ENCODE measurements at places on chromosomes 4 and X. TPM values are rescaled to one million over a fixed set of nuclear protein-coding genes. Genes with fewer than 3 reads are reported as not detected.

- no peak for DNase-seq
These were observed 41.7 kb upstream of the CDKN2AIP start for GRCh38 chr4:183402771-183403170.

DNA sequence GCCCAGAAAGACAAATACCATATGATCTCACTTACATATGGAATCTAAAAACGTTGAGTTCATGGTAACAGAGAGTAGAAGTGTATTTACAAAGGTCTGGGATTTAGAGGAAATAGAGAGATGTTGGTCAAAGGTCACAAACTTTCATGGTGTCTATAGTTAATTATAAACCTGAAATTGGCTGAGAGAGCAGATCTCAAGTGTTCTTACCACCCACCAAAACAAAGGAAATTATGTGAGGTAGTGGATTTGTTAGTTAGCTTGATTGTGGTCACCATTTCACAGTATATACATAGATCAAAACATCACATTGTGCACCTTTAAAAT, 186.8 kb downstream of the NWD2 start:
- DNase-seq: no peak

GRCh38 chr4:122341886-122342285, 36.9 kb upstream of the ADAD1 start:
- no peak for DNase-seq

- no peak for DNase-seq
These were observed 67.3 kb upstream of the IL13RA1 start for GRCh38 chrX:118660085-118660484.

DNA sequence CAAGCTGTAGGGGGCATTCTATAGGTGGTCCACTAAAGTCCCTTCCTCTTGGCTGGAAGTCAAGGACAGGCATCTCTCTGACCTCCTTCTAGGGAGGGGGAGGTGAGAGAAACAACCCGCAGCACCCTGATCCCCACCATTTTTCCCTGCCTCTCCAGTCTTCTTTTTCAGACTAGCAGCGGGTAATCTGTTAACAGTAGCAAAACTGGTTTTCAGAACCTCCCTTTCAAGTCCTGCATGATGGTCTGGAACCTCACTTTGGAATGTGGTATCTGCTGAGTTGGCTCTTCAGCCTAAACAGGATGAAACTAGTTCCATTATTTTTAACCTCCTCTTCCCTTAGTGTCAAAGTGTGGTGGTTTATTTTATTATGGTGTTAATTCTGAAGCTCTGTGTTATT, 196.0 kb downstream of the NWD2 start:
- no peak for DNase-seq

The ARHGAP36 gene
- 0.10 TPM for polyA plus RNA-seq

The SH2D1A gene
- polyA plus RNA-seq: 0.31 TPM

The BEX1 gene
- 48.4 TPM for polyA plus RNA-seq

The EXOC1 gene
- 45.5 TPM for polyA plus RNA-seq

The MAP3K15 gene
- 5.3 TPM for polyA plus RNA-seq

All from right renal pelvis (tissue), 4 donors.